Left colon (tissue), 2 donors: ENCODE measurements at places on chromosomes 11 and 22. TPM values are rescaled to one million over a fixed set of nuclear protein-coding genes. Genes with fewer than 3 reads are reported as not detected.

GRCh38 chr11:60761436-60762190 is 4.9 kb downstream of the MS4A15 start:
- DNase-seq = no peak

DNA sequence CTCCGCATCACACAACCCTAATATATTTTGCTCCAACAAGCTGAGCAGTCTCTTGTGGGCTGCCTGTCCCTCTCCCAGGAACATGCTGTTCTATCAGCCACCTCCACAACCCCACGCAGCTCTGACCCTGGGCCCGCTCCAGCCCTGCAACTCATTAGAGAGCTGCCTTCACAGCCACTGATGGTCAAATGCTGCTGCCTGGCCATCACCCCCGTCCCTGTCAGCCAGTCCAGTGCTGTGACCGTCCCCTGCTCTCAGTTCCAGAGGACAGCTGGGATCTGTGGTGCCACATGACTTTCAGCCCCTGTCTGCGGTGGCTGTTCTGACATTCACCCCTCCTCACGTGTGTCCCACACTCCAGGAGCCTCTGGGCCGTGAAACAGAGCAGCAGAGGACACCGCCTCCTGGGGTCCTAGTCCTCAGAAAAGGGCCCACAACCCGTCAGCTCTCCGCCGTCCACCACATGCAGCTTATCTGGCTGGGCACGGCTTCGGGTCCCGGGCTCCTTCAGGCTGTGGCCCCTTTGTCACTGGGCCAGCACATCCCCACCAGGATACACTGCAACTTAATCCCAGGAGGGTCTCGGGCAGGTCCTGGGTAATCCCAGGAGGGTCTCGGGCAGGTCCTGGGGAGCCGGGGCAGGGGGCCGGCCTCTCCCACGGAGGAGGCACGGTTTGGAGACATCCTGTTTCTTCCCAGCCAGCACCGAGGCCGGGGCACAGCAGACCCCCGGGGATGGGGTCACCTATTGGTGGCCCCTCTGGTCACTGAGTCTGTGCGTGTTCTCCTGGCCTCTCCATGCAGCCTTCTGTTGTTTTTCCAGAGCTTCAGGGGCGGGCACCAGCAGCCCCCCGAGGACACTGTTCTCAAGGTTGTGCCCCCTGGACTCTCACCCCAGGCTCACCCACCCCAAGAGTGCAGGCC is 15.1 kb downstream of the CRELD2 start:
- peak; percentile 44 for DNase-seq

DNA sequence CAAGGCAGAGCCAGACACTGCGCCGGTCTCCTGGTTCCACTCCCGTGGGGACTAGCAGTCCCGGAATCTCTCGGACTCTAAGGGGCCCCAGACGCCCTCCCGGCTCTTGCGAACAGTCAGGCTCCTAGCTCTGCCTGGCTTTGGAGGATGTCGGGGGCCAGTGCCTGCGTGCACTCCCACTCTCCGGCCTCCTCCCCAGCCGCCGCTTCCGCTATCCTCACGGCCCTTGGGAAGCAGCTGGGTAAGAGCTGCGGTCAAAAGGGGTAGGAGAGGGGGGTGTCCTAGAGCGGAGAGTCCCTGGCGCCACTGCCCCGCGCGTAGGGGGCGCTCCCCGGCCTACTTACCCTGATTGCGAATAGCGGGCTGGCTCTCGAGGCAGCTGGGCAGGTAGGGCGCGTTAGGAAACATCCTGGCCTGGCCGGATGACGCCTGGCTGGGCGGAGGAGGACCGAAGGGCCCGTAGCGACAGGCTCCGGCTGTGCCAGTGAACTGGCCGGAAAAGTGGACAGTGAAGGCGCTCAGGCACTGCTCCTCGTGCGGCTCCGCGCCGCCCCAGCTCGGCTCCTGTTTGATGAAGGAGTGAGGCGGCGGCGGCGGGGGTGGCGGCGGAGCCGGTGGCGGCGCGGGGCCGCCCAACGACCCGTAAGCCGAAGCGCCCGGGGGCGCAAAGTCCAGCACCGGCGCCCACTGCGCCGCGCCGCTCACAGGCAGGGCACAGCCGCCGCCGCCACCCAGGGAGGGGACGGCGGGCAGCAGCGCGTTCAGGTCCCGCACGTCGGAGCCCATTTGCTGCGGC is 785 bp downstream of the WT1 start:
- no peak for DNase-seq

The IRAG1 gene
- 7.7 TPM for total RNA-seq

The LMO1 gene
- total RNA-seq = not detected

The UNC93B1 gene
- total RNA-seq = 52.8 TPM
